Mesendoderm (in vitro differentiated cells): ENCODE measurements at places on chromosomes 7 and 10.
A peak's percentile ranks its signal among the peaks of the same experiment; 100 is the strongest.

- DNase-seq = no peak
These were observed 53.6 kb downstream of the COBL start for GRCh38 chr7:51262796-51263531.

- no peak for DNase-seq
These were observed 144.0 kb upstream of the PPP1R3A start for GRCh38 chr7:114062810-114063209.

DNA sequence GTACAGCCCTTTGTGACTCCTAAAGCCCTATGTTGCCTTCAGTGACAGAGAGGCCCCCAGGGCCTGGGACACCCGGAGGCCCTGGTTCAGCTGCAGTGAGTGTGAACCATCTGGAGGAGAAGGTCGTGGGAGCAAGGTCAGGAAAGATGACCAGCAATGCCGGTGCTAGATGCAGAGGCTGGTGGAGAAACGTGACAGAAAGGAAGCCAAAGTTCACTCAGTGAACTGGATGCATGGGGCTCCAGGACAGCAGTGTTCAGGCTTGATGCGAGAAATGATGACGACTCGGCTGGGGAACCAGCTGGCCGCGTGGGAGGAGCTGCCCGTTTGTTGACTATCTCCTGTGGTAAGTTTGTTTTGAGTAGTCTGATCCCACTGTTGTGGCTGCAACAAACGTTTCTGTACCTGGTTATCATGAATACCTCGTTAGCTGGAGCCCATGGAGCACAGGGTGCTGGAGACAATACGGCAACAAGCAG, 54.1 kb upstream of the MKRN1 start:
- no peak for DNase-seq

GRCh38 chr7:132249256-132249971, 326.9 kb downstream of the PLXNA4 start:
- DNase-seq = peak; percentile 83

GRCh38 chr7:43313628-43314378, 201.4 kb downstream of the HECW1 start:
- no peak for DNase-seq
